ENCODE measurements at places on chromosomes 7 and 10.

DNA sequence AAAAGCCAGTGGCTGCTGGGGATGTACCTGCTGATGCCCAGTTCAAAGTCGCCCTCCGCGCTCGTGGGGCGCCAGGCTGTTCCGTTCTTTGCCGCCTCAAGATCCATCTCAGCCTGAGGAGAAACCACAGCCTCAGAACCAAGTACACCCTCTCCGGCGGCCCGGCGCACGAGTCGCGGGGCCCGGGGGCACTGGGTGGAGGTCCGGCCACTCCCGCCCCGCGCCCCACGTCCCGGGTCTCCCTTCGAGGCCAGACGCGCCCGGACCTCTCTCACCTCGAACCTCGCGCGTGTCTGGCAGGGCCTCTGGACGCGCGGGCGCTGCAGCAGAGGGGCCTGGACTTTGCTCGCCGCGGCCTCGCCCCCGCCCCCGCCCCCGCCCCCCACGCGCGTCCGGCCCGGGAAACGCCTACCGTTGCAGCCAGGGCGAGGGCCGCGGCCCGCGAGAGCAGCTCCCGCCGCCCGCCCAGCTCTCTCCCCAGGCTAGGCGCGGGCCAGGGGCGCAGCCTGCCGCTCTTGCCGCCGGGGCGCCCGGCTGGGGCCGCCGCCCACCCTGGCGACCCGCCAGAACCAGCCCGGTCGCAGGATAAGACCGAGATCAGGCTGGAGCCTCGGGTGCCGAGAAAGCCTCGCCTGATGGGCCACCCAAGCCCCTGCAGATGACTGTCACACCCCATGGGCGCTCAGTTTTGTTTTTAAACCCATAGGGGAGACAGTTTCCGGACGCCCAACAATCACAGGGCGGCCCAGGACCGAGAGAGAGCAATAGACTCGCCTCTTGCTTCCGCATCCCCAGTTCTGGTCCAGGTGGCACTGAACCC is at the start of gene ABCB4:
Gene ABCB4 (minus strand): TSS at position 322 of the 820 bp plus-strand sequence. CDS start 215 bp downstream, at position 107.
- no peak for DNase-seq

DNA sequence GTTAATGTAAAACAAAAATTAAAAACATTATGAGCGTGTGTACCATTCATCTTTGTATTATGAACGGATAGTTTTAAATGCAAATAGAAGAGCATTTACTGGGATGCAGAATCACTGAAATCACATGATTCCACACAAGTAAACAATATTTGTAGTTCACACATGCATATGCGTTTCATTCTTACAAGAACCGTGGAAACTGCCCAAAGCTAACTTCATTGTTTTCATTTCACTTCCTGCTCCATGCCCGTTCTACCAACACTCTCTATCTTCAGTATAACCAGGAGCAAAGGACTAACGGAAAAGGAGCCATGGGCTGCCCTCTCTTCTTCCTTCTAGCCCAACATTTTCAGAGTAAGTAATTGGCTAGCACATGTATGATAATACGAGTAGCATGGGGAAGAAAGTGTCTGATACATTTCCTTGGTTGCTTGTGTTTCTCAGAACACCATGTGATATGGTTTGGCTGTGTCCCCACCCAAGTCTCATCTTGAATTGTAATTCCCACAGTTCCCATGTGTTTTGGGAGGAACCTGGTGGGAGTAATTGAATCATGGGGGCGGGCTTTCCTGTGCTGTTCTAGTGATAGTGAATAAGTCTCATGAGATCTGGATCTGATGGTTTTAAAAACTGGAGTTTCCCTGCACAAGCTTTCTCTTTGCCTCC is 38.8 kb downstream of the ZNF783 start:
- no peak for DNase-seq

GRCh38 chr10:68154211-68154497 is 44.9 kb downstream of the MYPN start:
- peak; percentile 9 for DNase-seq

DNA sequence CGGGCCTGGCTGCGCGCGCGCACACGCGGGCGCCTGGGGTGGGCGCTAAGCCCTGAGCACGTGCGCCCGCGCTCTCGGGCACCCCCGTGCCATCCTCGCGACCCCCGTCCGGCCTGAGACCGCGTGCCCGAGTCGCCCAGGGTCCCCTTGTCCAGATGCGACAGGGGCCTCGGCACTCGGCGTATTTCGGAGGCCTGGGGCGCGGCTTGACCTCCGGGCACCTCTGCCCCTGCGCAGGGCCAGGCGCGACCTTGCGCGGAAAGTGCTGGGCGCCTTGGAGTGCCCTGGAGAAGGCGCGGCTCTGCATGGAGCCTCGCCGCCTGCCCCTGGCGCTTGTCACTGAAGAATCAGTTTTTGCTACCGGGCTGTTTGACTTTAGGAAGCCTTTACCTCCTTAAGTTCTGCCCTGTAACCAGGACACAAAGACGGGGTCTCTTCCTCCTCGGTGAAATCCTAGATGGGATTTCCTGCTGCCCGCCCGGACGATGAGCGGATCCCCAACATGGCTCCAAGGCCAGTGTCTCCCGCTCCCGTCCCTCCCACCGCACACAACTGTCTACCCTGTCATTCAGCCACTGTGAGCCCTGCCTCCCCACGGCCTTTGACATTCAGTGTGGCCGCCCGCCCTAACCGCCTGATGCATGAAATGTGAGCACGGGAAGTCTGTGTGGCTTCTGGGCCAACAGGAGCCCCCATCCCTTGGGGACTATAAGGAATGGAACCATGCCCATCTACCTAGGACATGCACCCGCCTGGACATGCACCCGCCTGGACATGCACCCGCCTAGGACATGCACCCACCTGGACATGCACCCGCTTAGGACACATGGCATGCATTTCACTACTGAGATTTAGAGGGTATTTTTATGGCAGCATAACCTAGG is 1.1 kb upstream of the STK32C start:
- DNase-seq: no peak

GRCh38 chr7:134905375-134905774 is 80.9 kb upstream of the AGBL3 start:
- DNase-seq: no peak

DNA sequence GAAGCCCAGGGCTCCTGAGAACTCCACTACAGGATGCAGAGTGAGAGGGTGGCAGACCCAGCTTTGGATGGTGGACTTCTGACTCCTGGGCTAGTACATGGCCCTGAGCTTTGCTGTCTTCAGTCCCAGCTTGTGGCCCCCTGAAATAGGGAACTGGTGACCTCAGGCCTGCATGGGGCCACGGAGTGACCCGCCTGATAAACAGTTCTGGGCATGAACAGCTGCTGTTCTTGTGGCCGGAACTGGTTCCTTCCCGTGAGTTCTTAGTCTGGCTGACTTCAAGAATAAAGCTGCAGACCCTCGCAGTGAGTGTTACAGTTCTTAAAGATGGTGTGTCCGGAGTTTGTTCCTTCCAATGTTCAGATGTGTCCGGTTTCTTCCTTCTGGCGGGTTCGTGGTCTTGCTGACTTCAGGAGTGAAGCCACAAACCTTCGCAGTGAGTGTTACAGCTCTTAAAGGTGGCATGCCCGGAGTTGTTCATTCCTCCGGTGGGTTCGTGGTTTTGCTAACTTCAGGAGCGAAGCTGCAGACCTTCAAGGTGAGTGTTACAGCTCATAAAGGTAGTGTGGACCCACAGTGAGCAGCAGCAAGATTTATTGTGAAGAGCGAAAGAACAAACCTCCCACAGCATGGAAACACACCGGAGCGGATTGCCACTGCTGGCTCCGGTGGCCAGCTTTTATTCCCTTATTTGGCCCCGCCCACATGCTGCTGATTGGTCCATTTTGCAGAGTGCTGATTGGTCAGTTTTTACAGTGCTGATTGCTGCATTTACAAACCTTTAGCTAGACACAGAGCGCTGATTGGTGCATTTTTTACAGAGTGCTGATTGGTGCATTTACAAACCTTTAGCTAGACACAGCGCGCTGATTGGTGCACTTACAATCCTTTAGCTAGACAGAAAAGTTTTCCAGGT is 268.0 kb downstream of the ZEB1 start:
- DNase-seq: no peak

DNA sequence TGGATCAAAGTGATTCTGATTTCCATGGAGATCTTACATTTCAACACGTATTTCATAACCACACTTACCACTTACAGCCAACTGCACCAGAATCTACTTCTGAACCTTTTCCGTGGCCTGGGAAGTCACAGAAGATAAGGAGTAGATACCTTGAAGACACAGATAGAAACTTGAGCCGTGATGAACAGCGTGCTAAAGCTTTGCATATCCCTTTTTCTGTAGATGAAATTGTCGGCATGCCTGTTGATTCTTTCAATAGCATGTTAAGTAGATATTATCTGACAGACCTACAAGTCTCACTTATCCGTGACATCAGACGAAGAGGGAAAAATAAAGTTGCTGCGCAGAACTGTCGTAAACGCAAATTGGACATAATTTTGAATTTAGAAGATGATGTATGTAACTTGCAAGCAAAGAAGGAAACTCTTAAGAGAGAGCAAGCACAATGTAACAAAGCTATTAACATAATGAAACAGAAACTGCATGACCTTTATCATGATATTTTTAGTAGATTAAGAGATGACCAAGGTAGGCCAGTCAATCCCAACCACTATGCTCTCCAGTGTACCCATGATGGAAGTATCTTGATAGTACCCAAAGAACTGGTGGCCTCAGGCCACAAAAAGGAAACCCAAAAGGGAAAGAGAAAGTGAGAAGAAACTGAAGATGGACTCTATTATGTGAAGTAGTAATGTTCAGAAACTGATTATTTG is 15.3 kb downstream of the HNRNPA2B1 start:
- DNase-seq: no peak

GRCh38 chr10:44981172-44982113 is 2.8 kb upstream of the DEPP1 start:
- no peak for DNase-seq

GRCh38 chr10:63722537-63722936 is 201.3 kb downstream of the REEP3 start:
- no peak for DNase-seq

DNA sequence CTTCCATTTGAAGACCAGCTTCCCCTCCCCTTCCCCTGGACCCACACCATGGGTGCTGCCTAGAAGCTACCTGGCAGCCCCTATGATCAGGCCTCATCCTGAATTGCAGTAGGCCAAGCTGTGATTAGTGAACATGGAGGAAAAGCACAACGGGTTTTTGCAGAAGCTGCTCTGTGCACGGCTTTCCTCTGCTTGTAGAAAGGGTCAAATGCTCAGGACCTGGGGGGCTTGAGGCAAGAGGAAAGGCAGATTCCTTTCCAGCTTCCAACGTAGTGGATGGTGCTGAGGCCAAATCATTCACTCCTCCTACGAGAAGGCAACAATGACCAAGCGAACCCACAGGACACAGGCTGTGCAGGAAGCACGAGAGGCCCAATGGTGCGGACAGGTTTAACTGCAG is 410.3 kb upstream of the SHH start:
- DNase-seq: no peak

- DNase-seq: no peak
These were observed 55.1 kb upstream of the FAM20C start for GRCh38 chr7:137094-137891.

DNA sequence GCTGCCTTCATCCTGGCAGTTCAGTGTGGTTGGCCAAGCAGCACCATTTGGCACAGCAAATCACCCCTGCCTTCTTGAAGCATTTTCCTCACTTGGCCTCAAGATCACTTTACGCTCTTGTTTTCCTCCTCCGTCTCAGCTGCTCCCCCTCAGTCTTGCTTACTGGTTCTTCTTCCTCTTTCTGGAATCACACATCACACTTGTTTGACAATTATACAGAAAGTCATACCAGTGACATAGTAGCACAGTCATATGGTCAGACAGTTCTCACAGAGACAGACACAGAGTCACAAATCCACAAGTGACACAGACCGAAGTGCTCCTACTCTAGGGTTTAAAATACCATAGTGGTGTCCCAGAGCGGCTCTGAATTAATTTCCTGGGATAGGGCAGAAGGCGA is 43.8 kb upstream of the ARL4A start:
- DNase-seq: no peak

DNA sequence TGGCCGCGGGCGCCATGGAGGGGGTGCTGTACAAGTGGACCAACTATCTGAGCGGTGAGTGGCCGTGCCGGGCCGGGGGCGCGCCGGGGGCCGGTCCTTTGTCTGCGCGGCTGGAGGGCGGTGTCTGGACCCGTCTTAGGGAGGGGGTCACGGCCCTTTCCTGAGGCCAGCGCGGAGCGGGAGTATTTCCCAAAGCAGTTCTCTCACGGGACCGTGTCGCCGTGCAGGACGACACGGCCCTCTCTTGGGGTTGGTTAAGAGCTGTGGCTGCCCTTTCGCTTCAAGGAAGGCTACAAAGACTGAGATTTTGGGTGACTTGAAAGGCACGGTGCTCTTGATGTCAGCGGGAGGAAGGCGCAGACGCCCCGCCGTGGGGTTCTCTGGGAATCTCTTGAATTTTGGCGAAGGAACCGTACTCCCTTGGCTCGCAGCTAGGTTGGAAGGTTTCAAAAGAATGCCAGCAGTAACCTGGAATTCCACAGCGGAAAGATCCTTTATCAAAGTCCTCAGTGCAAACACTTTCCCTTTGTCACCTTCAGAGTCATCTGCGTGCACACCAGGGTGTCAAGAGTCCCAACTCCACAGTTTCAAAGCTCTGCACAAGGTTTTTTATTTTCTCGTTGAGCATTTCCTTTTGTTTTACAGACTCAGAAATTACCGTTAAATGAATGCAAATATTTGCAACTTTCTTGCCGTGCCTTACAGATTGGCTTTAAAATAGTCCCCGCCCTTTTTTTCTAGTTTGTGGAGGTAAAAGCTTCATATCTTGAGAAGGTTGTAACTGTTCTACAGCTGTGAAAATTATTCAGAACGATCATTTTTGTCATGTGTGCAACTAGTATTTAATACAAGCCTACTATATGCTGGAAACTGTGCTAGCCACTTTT is 780 bp downstream of the PLEKHA8 start:
- DNase-seq: peak; percentile 37

DNA sequence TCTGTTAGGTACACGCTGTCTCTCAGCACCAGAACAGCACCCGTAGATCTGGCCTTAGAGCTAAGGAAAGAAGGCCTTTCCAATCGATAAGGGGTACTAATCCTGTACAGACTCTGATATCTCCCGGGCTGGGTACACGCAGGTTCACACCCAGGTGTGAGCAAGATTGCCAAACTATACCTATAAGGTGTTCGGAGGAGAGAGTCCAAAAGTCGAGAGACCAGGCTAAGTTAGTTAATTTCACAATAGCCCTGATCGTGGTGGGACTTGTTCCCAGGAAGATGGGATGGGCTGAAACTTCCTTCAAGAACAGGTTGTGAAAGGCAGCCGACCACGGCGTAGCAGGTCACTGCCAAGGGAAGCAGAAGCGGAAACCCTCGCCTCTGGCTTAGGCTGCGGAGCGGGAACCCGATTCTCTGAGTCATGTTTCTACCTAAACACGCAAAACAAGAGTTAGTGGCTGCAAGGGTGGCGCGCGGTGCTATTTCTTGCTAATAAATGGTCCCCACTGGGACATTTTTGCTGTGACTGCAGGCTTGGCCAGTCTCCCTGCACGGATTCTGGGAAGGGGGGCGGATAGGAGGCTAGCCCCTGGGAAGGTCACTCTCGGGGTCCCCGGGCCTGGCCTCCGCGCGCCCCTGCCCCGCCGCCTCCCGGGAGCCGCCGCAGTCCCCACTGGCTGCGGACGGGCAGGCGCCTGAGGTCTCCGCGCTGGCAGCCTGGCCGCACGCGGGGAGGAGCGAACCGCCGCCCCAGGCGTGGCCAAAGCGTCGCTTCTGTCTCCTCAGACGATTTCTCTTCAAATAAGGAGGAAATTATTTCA is 75.4 kb upstream of the PDSS1 start:
- DNase-seq: no peak
